Inflammatory macrophage (primary cell): ENCODE measurements at places on chromosomes 1 and 21.

DNA sequence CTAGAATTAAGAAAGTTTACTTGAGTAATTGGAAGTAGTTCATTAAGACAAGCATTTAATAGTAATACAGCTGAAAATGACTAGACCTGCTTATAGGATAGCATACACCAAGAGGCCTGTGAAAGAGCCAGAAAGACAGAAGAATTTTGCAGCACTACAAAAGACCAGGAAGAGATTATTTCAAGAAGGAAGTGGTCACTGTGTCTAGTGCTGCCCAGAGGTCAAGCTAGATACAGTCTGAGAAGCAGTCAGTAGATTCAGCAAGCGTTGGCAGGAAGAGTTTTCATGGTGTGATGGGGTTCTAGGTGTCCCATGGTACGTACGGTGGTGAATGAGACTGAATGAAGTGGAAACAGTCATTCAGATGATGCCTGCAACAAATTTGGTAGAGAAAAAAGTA lies 31.5 kb downstream of the RGS8 start:
- DNase-seq = peak; percentile 7

- no peak for DNase-seq
Observed at GRCh38 chr1:226888021-226888420, 17.6 kb downstream of the PSEN2 start.

- no peak for DNase-seq
Observed at GRCh38 chr1:171834821-171835220, 6.5 kb upstream of the DNM3 start.

DNA sequence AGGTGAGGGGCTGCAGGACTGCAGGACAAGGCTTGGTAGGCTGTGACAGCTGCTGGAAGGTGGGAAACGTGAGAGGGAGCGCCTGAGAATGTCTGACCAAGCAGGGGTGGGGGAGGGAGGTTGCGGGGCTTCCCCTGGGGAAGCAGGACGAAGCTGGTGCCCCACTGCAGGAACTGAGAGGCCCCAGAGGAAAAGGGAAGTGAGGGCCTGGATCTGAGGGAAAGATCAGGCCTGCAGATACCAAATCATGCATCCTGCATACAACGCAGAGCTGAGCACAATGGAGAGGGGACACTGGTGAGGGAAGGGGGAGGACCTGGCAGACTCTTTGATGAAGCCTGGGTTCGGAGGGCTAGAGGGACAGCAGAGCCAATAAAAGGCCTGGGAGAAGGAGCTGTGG lies 65.7 kb upstream of the BACE2 start:
- DNase-seq = peak; percentile 24

DNA sequence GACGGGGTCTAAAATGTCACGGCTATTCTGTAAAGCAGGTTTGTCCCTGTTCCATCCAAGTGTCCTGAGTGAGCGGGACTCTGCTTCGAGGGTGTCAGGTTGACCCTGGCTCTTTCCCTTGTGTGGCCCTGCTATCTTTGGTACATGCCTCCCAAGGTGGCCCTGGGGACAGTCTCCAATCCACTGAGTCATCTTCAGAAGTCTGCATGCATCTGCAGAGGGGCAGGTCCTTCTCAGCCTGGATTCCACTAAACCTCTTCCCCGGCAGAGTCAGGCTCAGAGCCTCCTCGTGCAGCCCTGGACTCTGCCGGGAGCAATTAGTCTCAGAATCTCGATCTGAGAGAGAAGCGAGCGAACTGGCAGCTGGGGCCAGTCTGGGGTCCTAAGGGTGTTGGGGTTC lies 50.1 kb upstream of the KCNJ15 start:
- no peak for DNase-seq

GRCh38 chr1:12284486-12284885 lies 54.7 kb downstream of the VPS13D start:
- no peak for DNase-seq

- no peak for DNase-seq
Observed at GRCh38 chr1:38785285-38786039, 74.1 kb downstream of the RRAGC start.

- DNase-seq = peak; percentile 80
Observed at GRCh38 chr21:44874497-44875315, 1.2 kb upstream of the PTTG1IP start.

- DNase-seq = peak; percentile 32
Observed at GRCh38 chr21:44709426-44710293, 1.7 kb downstream of the TSPEAR start.

- DNase-seq = peak; percentile 97
Observed at GRCh38 chr1:181134543-181135436, 46.3 kb downstream of the IER5 start.

DNA sequence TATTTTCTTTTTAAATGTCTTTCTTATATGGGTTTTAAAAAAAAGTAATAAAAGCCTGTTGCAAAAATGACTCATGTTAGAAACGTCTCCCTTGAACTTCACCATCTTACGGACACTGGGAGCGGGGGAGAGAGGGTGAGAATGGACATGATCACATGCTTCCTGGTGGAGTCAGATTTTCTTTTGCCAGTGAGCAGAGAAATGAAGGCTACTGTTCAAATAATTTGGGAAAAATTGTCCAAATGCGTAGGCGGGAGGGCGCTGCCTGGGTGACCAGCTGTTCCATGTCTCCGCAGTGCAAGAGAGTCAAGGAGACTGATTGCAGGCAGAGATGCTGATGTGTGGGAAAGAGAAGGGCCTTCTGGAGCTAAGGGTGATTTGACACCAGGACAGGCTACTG lies 23.1 kb downstream of the EIF2D start:
- DNase-seq = no peak

DNA sequence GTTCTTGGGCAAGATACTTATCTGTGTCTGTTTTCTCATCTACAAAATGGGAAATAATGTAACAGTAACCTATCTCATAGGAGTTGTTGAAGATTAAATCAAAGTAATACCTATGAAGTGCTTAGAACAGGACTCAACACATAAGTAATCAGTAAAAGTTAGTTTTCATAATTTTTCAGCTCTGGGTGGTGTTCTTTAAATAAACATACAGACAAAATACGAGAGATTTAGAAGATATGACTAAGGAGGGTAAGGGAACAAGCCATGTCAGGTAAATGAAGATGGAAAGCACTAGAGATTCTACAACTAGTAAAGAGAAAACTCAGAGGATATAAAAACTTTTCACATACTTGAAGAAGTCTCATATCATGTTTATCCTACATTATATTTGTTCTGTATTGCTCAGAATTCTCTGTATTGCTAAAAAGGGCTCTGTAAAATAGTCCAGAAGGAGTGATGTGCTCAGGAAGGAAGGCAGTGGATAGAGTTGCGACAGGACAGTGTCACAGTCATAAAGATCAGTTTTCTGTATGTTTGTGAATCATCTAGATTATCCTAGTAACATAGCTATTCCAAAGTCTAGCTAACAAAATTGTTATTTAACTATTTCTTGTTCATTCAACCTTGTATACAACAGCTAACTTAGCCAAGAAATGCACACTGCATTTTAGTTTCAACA lies 16.0 kb downstream of the LIN9 start:
- DNase-seq = no peak

GRCh38 chr1:89759036-89759435 lies 61.8 kb upstream of the LRRC8D start:
- DNase-seq = peak; percentile 27

DNA sequence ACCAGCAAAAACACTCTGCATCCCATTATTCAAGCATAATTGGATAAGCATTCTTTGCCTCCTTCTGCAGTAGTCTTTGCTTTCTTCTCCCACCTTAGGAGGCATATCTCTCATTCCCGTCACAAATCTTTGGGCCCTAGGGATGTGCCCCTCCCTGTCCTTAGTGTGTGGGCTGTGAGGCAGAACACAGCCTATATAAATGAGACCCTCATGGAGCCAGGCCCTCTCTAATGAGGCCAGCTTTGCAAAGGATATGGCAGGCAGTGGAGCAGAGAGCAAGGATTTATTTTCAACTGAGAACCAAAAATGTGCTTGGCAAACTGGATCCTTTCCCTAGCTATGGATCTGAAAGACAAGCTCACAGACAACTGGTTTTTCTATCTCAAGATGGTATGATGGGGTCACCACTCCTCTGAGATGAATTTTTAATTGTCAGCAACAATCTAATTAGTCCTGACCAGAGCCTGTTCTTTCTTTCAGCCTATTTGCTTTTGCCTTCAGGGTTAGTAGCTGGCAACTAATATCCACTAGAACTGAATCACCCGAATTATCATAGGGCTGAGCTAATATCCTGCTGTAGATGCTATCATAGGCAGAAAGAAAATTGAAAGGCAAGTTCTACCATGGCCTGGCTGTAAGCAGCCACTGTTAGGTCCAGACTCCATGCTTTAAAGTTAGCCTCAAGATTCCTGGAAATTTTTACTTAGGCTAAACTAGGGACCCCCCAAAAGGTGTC lies 134.2 kb downstream of the SYT2 start:
- no peak for DNase-seq

DNA sequence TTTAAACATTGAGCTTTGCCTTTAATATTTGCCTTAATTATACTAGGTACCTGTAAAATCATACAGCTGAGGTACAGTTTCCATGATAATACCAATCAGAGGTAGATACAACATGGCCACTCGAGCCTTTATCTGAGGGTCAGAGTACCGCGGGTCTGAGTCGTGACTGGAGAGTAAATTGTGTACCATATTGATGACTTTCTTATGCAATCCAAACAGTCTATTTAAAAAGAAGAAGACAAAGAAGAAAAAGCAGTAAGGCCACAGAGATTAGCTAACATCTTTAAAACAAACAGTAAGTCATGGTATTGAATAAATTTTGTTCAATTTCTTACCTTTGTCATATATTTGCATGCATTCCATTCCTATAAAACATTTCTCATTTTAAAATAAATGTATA lies 68.1 kb upstream of the ANGPTL3 start:
- no peak for DNase-seq

GRCh38 chr21:29091033-29091432 lies 17.6 kb upstream of the CCT8 start:
- peak; percentile 56 for DNase-seq

DNA sequence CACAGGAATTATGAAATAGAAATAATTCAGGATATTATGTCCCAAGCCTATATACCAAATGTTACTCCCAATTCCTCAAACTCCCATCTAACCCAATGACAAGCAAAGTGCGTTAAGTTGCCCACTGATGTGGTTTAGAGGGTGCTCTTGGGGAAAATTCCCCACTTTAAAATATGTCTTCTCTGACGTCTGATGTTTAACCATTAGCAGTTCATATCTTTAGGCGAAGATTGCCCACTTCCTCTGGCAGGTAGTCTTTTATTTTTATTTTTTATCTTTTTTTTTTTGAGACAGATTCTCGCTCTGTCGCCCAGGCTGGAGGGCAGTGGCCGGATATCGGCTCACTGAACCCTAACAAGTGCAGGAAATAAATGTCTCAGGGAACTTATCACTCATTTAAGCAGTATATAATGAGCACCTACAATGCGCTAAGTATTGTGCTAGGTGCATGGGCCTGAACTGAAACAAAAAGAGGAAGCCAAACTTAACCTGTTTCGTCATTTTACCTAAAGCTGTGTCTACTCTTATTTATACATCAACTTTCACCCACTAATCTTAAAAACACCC lies 1.3 kb upstream of the LYST start:
- no peak for DNase-seq

DNA sequence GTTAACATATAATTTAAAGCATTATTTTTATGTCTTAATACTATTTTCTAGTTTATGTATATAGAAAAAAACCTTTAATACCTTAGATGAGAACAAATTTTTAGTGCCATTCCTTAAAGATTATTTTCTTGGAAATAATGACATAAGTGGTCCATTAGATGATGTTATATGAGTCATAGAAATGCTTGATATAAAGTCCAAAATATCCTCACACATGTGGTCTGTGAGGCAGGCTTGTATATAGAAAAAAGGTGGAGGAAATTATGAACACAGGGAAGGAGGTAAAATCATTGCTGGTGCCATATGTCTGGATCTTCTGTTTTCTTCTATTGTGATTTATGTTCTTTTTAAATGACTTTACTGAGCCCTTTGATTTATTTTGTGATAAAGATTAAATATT lies 79.3 kb downstream of the MAP3K7CL start:
- no peak for DNase-seq

DNA sequence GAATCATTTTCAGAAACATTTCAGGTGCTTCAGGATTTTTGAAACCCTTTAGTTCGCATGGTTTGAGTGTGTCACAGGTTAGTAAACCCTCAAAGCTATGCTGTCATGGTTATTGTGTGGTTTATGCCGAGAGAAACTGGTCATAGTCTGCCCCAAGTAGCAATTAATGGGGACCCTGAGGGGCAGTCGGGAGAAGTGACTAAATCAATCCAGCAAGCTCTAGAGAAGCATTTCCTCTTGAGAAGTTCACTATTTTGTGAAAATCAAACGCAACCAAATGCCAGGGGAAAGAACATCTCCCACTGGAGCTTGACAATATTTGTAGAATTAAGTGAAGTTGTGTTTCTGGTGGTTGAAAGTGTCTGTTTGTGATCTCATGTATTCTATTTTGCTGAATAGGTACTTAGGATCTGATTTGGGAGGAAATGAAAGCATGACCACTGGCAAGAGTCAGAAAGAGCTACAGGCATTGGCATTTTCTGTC lies 63.0 kb upstream of the BACH1 start:
- DNase-seq = peak; percentile 59
